NCI-H1105 (cell line): ENCODE measurements at places on chromosomes 1 and 21.

DNA sequence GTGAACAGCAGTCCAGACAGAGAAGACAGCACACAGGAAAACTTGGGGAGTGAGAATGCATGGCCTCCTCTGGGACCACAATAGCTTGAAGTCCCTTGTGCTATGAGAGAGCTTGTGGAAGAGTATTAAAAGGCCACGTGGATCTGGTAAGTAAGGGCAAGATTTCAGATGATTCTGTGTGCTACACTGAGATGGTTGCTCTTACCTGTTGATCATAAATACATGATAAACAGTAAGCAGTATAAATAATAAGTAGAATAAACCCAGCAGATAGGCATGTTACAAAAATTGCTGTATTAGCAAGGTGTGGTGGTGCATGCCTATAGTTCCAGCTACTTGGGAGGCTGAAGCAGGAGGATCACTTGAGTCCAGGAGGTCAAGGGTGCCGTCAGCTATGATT lies 150.4 kb upstream of the ZC3H11B start:
- DNase-seq: no peak

DNA sequence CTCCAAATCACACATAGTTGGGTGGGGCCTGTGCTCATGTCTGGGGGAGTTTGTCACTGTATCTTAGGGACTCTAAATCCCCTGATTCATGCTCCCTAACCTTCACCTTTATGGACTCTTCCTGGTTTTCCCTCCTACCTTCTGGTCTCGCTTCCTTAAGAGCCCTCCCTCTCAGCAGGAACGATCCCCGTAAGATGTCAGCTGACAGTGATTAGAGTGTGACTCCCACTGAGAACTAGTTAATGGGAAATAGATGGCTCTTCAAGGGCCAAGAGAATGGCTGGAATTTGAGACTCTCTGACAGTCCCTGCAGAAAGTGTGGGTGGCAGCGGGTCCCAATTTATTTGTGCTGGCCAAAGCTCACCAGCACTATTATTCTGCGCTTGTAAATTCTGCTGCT lies 22.0 kb downstream of the LYPD8 start:
- DNase-seq: no peak

GRCh38 chr1:184919892-184920291 lies 54.4 kb downstream of the NIBAN1 start:
- DNase-seq: no peak

GRCh38 chr1:105337420-105337819 lies 1587.7 kb downstream of the AMY1C start:
- DNase-seq: peak; percentile 68

DNA sequence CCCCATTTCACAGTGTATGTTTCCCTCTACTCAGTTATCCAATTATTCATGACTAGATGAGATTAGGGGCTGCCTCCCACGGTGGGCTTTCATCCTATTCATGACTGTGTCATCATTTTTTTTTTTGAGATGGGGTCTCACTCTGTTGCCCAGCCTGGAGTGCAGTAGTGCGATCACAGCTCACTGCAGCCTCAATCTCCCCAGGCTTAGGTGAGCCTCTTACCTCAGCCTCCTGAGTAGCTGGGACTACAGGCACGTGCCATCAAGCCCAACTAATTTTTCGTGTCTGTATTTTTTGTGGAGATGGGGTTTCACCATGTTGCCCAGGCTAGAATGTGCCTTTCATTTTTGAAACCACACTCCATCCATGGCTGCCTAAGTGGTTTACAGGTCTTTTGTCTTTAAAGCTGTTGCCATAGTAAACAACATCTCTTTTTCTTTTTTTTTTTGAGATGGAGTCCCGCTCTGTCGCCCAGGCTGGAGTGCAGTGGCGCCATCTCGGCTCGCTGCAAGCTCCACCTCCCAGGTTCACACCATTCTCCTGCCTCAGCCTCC lies 60.0 kb downstream of the PIK3CD start:
- no peak for DNase-seq

GRCh38 chr1:191760016-191760415 lies 398.2 kb upstream of the RGS18 start:
- DNase-seq: no peak

DNA sequence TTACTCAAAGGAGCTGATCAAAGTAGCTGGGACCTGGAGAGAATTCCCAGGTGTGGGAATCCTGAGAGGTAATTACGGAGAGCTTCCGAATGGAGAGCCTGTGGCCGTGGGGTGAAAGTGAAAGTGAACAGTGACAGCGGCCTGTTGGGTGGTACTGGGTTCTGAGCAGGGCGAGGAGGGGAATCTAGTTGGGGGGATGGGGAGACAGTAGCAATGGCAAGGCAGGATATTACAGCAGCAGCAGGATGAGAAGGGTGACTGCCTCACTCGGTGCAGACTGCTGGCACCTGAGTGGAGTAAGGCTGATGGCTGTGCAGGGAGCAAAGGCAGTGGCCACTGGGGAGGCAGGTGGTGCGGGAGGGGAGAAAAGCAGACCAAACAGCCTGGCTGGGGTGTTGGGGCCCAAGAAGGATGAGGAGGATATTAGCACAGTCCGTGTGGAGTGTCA lies 70.3 kb upstream of the PRDX6 start:
- no peak for DNase-seq

DNA sequence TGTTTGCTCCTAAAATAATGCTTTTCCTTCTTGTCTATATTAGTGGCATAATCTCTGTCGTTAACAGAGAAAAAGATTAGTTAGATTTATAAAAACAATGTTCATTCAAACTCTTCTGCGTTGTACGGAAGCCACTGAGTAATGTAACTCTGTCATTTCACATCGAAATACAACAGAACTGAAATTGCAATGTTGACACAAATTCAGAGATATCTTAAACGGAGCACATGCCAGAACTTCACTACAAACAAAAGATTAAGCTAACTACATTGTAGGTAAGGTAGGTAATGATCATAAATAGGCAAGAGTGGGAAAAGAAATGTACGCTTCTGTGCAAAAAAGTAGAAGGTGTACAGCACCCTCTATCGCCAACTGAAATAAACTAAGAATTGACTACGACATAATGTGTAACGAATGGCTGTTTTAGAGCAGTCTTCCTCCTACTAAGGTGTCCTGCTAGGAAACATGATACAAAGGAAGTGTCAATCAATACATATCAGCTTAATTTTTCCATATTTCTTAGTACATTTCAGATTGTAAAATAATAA lies 56.6 kb downstream of the PCNX2 start:
- DNase-seq: no peak

DNA sequence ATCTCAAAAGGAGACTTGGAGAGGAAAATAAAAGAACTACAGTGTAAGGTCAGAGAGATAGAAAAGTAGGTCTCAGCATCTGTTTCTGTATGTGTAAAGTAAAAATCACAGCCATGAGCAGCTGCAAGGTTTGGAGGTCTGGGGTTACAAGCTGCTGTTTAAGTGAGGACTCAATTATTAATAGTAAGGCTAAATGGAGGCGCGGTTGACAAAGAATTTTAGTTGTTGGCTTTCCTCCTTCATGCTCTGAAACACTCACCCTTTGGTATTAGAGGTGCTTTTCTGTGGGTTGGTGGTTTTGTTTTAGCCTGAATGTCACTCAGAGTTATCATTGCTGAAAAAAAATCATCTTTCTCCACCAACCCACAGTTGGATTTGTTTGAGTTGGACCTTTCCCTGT lies 59.8 kb upstream of the HAO2 start:
- no peak for DNase-seq

DNA sequence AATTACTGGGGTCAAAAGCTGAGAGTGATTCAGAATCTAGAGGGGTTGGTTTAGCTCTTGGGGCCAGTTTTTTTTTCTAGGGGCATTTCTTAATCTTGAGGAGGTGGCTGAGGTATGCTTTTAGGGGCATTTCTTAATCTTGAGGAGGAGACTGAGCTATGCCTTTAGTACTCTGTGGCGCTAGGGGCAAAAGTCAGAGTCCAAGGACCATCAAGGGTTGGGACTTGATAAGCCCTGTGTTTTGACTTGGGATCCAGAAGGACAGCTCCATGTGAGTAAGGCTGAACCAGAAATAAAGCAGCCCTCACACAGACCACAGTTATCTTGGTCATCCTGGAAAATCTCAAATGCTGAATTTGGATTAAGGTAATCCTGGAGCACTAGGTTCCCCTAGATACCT lies 3.9 kb upstream of the CNIH3 start:
- no peak for DNase-seq

DNA sequence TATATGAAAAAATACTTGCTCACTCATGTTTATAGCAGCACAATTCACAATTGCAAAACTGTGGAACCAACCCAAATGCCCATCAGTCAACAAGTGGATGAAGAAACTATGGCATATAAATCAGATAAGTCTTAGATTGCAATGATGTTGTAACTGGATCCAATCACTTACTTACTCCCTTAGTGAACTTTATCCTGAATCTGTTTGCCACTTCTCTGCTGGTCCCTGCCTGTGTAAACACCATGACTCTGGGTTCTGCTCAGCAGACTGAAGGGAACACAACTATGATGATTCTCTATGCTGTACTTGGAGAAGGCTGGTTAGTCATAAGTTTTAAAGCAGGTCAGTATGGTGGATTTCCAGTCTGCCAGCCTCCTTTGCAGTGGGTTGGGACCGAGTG lies 391.2 kb downstream of the RWDD3 start:
- DNase-seq: no peak

DNA sequence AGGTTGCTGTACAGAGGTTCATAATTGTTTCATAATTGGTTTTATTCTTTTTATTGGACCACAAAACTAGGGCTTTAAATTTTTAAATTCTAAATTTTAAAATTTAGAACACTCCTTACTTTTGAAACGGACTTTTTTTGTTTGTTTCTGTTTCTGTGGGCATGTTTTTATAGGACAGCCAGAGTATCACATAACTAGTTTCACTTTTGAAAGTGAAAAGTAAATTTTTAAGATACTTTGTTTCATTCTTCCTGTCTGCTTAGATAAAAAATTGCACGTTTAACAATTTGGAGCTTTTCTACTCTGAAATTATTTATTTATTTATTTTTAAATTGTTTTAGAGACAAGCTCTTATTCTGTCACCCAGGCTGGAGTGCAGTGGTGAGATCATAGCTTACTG lies 29.7 kb downstream of the MDM4 start:
- DNase-seq: no peak
